ENCODE measurements at places on chromosomes 11 and 22. TPM values are rescaled to one million over a fixed set of nuclear protein-coding genes. Genes with fewer than 3 reads are reported as not detected.

DNA sequence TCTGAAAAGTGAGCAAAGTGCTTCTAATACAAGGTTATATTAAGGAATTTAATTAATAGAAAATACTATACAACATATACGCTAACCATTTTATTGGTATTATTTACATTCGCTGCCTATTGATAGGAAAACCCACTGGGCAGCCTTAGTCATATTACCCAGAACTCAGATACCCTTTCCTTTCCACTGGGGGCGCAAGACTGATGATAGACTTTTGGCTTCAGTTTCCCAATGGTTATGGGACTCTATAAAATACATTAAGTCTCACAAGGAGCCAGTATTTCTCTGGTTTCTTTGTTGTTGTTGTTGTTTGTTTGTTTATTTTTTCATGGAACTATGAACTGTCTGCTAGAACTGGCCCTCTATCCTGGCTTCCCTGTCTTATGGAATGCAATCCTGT lies 471.1 kb upstream of the KIRREL3 start:
- H3K27me3 ChIP-seq = no peaks in the 10 kb centered on the region
- H3K4me3 ChIP-seq = no peak overlapping the region
- no peak overlapping the region for H3K27ac ChIP-seq
- no peaks in the 10 kb centered on the region for H3K36me3 ChIP-seq

METTL15 gene
- total RNA-seq = 15.3 TPM

ELF5 gene
- total RNA-seq = not detected

RAB38 gene
- 3.7 TPM for total RNA-seq

DNA sequence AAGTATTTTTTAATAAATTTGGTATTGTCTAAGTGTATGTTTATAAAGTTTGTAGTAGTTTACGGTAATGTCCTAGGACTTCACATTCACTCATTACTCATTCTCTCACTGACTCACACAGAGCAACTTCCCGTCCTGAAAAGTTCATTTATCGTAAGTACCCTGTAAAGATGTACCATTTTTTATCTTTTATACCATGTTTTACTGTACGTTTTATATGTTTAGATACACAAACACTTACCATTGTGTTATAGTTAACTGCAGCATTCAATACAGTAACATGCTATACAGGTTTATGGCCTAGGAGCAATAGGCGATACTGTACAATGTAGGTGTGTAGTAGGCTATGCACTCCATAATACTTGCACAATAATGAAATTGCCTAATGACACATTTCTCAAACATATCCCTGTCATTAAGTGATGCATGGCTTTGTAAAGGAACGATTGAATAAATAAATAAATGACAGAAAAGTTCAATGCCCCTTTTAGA lies 12.5 kb upstream of the CARD18 start:
- H3K36me3 ChIP-seq = no peaks in the 10 kb centered on the region
- no peak overlapping the region for H3K27ac ChIP-seq
- DNase-seq = no peak
- no peaks in the 10 kb centered on the region for H3K4me1 ChIP-seq

GRCh38 chr11:116507016-116507415 lies 265.8 kb downstream of the BUD13 start:
- DNase-seq = no peak
- no peaks in the 10 kb centered on the region for H3K36me3 ChIP-seq
- no peak overlapping the region for H3K4me3 ChIP-seq
- peaks cover 3% of the 10 kb centered on the region for H3K27me3 ChIP-seq

FDXACB1 gene
- 12.7 TPM for total RNA-seq

RABL2B gene
- 36.2 TPM for total RNA-seq

NOL12 gene
- 53.6 TPM for total RNA-seq

DNA sequence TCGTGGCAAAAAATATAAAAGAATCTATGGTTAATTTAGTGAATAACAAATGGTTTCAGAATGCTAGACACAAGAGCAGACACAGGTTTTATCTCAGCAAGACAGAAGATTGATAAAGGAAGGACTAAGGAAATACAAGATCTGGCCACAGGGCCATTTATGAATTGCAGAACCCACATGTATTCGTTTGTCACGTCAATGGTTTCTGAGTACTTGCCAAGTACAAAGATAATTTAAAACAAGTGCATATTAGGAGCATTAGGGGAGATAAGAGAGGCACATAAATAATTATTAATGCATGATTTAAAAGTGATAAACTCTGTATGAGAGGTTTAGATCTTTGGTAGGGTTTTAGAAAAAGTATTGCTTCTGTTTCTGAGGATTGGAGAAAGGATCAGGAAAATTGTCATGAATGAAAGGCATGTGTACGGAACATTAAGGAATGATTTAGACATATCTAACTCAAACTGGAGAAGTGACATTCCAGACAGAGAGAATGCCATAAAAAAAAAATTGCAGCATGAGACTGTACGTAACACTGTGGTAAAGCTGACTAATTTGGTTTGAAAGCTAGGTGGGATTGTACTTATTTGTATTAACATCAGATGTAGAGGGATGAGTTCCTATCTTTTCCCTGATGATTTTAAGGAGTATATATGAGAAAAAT lies 727.1 kb downstream of the NELL1 start:
- H3K4me1 ChIP-seq = no peaks in the 10 kb centered on the region
- no peaks in the 10 kb centered on the region for H3K27me3 ChIP-seq
- no peaks in the 10 kb centered on the region for H3K36me3 ChIP-seq
- no peak overlapping the region for H3K4me3 ChIP-seq
- DNase-seq = no peak

NOX4 gene
- total RNA-seq = not detected

GRCh38 chr11:2882396-2883110 lies 3.0 kb downstream of the CDKN1C start:
- H3K36me3 ChIP-seq = no peaks in the 10 kb centered on the region
- H3K4me1 ChIP-seq = peaks cover 7% of the 10 kb centered on the region
- no peak for DNase-seq
- no peaks in the 10 kb centered on the region for H3K27me3 ChIP-seq
- no peak overlapping the region for H3K4me3 ChIP-seq

MOGAT2 gene
- not detected for total RNA-seq

GRCh38 chr11:72411623-72412419 lies 22.5 kb downstream of the CLPB start:
- no peaks in the 10 kb centered on the region for H3K27me3 ChIP-seq
- DNase-seq = no peak
- peaks cover 4% of the 10 kb centered on the region for H3K4me1 ChIP-seq
- no peak overlapping the region for H3K4me3 ChIP-seq
- no peak overlapping the region for H3K27ac ChIP-seq
- H3K36me3 ChIP-seq = no peaks in the 10 kb centered on the region

- H3K27ac ChIP-seq = no peak overlapping the region
- no peaks in the 10 kb centered on the region for H3K27me3 ChIP-seq
- no peaks in the 10 kb centered on the region for H3K4me1 ChIP-seq
- no peaks in the 10 kb centered on the region for H3K36me3 ChIP-seq
Observed at GRCh38 chr22:34950489-34950888, 115.5 kb upstream of the ISX start.

PAX6 gene
- total RNA-seq = not detected

LIF gene
- total RNA-seq = 88.6 TPM

GRCh38 chr11:28144808-28145207 lies 36.6 kb downstream of the METTL15 start:
- no peaks in the 10 kb centered on the region for H3K36me3 ChIP-seq
- H3K4me1 ChIP-seq = no peaks in the 10 kb centered on the region
- no peak overlapping the region for H3K27ac ChIP-seq
- H3K4me3 ChIP-seq = no peak overlapping the region
- H3K27me3 ChIP-seq = no peaks in the 10 kb centered on the region

- H3K27ac ChIP-seq = no peak overlapping the region
- H3K36me3 ChIP-seq = no peaks in the 10 kb centered on the region
- H3K27me3 ChIP-seq = no peaks in the 10 kb centered on the region
- H3K4me1 ChIP-seq = no peaks in the 10 kb centered on the region
Observed at GRCh38 chr22:49992921-49993648, 19.5 kb downstream of the IL17REL start.

CCND1 gene
- total RNA-seq = 2.8 TPM

DNA sequence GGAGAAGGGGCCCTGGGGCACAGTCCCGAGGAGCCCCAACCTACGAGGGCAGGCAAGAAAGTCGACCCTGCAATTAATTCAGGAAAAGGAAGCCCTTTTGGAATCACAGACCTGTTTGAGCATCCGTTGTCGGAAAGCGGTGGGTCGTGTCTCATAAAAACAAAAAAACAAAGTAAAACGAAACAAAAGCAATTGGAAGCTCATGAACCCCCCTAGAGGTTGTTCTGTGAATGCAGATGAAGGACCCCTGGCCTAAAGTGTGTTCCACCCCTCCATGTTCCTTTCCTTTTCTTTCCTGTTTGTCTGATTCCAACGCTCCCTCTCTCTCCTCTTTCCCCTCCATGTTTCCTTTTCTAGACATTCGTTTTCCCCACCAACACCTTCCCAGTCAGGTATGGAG lies 203.7 kb downstream of the GRIK4 start:
- H3K36me3 ChIP-seq = no peaks in the 10 kb centered on the region
- no peaks in the 10 kb centered on the region for H3K27me3 ChIP-seq
- no peak overlapping the region for H3K4me3 ChIP-seq
- no peak for DNase-seq
- H3K4me1 ChIP-seq = no peaks in the 10 kb centered on the region
- no peak overlapping the region for H3K27ac ChIP-seq

GRCh38 chr22:46132830-46133587 lies 17.3 kb upstream of the PPARA start:
- no peak overlapping the region for H3K27ac ChIP-seq
- no peak overlapping the region for H3K4me3 ChIP-seq
- no peaks in the 10 kb centered on the region for H3K36me3 ChIP-seq
- H3K4me1 ChIP-seq = no peaks in the 10 kb centered on the region

GRCh38 chr11:80211673-80212072 lies 770.8 kb upstream of the TENM4 start:
- H3K27me3 ChIP-seq = no peaks in the 10 kb centered on the region
- no peaks in the 10 kb centered on the region for H3K36me3 ChIP-seq
- no peak overlapping the region for H3K27ac ChIP-seq
- no peak for DNase-seq
- H3K4me3 ChIP-seq = no peak overlapping the region

GRCh38 chr11:78039919-78040671 lies 17.0 kb upstream of the KCTD14 start:
- no peak for DNase-seq
- H3K27ac ChIP-seq = peak overlapping the region; percentile 35
- H3K4me3 ChIP-seq = no peak overlapping the region
- peaks cover 8% of the 10 kb centered on the region for H3K4me1 ChIP-seq
- no peaks in the 10 kb centered on the region for H3K36me3 ChIP-seq

SUSD2 gene
- 0.48 TPM for total RNA-seq

DNA sequence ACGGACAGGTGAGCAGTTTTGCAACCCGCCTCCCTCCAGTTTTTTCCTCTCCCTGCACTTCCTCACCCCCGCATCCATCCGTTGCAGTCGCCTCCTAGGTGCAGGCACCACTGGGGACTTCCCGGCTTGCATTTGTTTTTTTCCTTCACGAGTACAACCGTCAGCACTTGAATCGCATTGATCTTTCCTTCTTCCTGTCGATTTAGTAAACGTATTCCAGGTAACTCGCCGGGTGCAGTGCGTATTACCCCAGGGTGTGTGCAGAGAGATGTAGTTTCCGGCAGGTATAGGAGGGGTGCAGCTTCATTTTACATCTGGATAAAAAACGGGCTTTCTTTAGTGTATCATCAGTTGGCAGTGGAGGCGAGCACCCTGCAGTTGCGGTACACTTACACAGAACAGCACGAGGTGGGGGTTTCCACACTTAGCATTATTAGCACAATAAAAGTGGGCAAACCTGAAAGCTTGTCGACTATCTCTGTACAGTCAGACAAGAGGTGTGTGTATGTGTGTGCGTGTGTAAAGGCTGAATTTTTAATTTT lies at the start of gene SORL1-AS1:
Gene SORL1-AS1, minus strand, starts transcription at position 359 of the 542 bp plus-strand sequence.
- peak within 1 kb of the TSS; percentile 71 for H3K27ac ChIP-seq
- no peaks in the 10 kb centered on the region for H3K36me3 ChIP-seq
- peaks cover 74% of the 10 kb centered on the region for H3K4me1 ChIP-seq

DNA sequence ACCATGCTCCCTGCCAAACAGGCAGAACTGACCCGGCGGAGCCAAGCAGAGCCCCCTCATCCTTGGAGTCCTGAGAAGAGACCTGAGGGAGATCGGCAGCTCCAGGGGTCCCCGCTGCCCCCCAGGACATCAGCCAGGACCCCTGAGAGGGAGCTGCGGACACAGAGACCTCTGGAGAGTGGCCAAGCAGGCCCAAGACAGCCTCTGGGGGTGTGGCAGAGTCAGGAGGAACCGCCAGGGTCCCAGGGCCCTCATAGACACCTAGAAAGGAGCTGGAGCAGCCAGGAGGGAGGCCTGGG lies 37.5 kb downstream of the TRIOBP start:
- DNase-seq = no peak
- H3K4me1 ChIP-seq = no peaks in the 10 kb centered on the region
- H3K36me3 ChIP-seq = no peaks in the 10 kb centered on the region
- H3K4me3 ChIP-seq = no peak overlapping the region
- H3K27ac ChIP-seq = no peak overlapping the region

OR52E8 gene
- total RNA-seq = not detected

DNA sequence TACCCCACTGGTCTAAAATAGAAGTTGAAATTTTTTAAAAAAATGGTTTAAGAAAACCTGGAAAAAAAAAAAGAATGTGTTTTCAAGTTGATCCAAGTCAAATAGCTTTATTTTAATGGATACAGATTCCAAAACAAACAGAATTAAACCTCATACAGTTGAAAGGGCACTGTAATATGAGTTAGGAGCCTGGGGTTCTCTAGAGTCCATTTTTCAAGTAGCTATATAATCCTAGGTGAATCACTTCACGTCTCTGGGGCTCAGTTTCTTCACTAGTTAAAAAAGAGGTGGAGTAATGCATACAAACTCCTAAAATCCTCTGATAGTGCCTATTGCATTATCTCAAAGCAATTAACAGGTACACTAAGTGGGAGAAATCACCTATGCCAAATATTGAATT lies 132.9 kb downstream of the BBOX1 start:
- no peak overlapping the region for H3K27ac ChIP-seq
- H3K4me1 ChIP-seq = no peaks in the 10 kb centered on the region
- H3K27me3 ChIP-seq = no peaks in the 10 kb centered on the region
- DNase-seq = no peak
- no peaks in the 10 kb centered on the region for H3K36me3 ChIP-seq
- H3K4me3 ChIP-seq = no peak overlapping the region

SLC5A12 gene
- total RNA-seq = not detected

CHST1 gene
- total RNA-seq = 0.80 TPM

- peaks cover 8% of the 10 kb centered on the region for H3K27me3 ChIP-seq
- peaks cover 3% of the 10 kb centered on the region for H3K4me1 ChIP-seq
- peak overlapping the region; percentile 56 for H3K4me3 ChIP-seq
- no peaks in the 10 kb centered on the region for H3K36me3 ChIP-seq
Observed at GRCh38 chr22:29306835-29307595, 565 bp downstream of the GAS2L1 start.

MRPL48 gene
- total RNA-seq = 63.1 TPM

- peak; percentile 16 for DNase-seq
- peaks cover 18% of the 10 kb centered on the region for H3K27me3 ChIP-seq
- peaks cover 13% of the 10 kb centered on the region for H3K4me1 ChIP-seq
- no peak overlapping the region for H3K27ac ChIP-seq
- no peaks in the 10 kb centered on the region for H3K36me3 ChIP-seq
- peak overlapping the region; percentile 39 for H3K4me3 ChIP-seq
Observed at GRCh38 chr11:125494974-125495725, 915 bp downstream of the FEZ1 start.

LPXN gene
- total RNA-seq = 175 TPM

C11orf16 gene
- not detected for total RNA-seq

DNA sequence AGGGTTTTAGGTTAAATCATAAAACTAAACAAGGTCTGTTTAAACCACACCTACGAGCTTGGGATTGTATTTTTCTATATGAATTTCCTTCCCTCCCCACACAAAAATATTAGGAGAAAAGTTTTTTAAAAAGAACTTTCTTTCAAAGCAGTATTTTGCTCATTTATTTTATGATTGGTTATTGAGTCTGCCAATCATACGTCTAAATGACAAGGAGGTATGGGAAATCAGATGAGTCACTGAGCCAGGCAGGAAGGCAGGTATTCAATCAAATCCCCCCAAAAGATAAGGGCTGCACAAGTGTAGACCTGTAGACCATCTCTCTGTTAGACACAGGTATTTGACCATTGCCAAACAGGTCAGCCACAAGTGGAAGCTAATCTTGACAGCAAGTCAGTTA lies 440.1 kb upstream of the CCDC90B start:
- DNase-seq = no peak
- H3K27ac ChIP-seq = no peak overlapping the region
